ENCODE measurements at places on chromosomes 12 and 14.

- no peaks in the 10 kb centered on the region for H3K4me1 ChIP-seq
- DNase-seq, result no peak
- no peak within 1 kb of the TSS for H3K27ac ChIP-seq
- H3K27me3 ChIP-seq, result no peaks in the 10 kb centered on the region
- no peaks in the 10 kb centered on the region for H3K36me3 ChIP-seq
Observed at GRCh38 chr12:10171973-10172728, at the start of gene OLR1. Gene OLR1, minus strand, starts transcription at chr12:10172132. Its CDS starts 55 bp downstream, at chr12:10172077.

GRCh38 chr14:28407031-28407825 is 359.4 kb upstream of the FOXG1 start:
- no peaks in the 10 kb centered on the region for H3K27me3 ChIP-seq
- peak overlapping the region; percentile 1 for H3K27ac ChIP-seq
- no peak for DNase-seq
- peaks cover 17% of the 10 kb centered on the region for H3K4me1 ChIP-seq

DNA sequence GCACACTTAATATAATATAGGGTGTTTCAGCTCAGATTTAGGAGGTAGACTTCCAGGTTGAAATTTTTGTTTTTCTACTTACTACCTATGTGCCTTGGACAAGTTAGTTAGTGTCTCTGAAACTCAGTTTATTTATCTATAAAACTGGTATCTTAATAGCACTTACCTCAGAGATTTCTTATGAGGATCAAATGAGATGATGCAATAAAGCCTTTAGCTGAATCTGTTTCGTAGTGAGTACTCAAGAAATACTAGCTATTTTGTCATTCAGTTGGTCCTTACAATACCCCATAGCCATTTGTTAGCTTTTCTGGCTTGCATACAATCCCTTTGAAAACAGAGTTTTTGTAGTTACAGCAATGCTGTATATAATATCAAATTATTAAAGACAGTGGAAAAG is 497.0 kb downstream of the NRXN3 start:
- no peak for DNase-seq
- H3K27ac ChIP-seq, result no peak overlapping the region
- no peak overlapping the region for H3K4me3 ChIP-seq
- no peaks in the 10 kb centered on the region for H3K27me3 ChIP-seq
- no peaks in the 10 kb centered on the region for H3K36me3 ChIP-seq

DNA sequence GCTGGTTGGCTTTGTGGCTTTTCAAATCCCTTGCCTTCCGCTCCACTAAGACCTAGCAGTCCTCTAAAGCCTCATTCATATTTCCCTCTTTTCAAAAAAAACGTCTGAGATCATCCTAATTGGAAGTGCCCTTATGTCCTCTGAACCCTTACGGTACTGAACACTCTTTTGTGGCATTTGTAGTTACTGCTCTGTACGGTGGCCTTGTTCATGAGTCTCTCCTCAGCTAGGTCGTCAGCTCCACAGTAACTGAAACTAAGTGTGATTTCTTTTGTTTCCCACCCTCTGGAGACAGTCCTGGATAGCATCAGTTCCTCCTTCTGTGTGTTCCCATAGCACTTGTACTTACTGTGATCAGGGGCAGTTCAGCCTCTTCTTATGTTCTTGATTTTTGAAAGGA is 49.7 kb downstream of the DAAM1 start:
- H3K4me3 ChIP-seq, result no peak overlapping the region
- peaks cover 12% of the 10 kb centered on the region for H3K4me1 ChIP-seq
- peak overlapping the region; percentile 3 for H3K27ac ChIP-seq

- peak; percentile 26 for DNase-seq
- H3K4me3 ChIP-seq, result no peak overlapping the region
- no peaks in the 10 kb centered on the region for H3K36me3 ChIP-seq
- H3K4me1 ChIP-seq, result no peaks in the 10 kb centered on the region
Observed at GRCh38 chr12:109393437-109394345, 46.0 kb downstream of the MYO1H start.

- no peak overlapping the region for H3K4me3 ChIP-seq
- H3K27me3 ChIP-seq, result no peaks in the 10 kb centered on the region
- DNase-seq, result no peak
- H3K36me3 ChIP-seq, result peaks cover 7% of the 10 kb centered on the region
Observed at GRCh38 chr12:39852346-39852745, 232.7 kb upstream of the ABCD2 start.

- no peak for DNase-seq
- H3K27ac ChIP-seq, result no peak overlapping the region
- H3K4me1 ChIP-seq, result peaks cover 44% of the 10 kb centered on the region
- no peak overlapping the region for H3K4me3 ChIP-seq
- H3K27me3 ChIP-seq, result no peaks in the 10 kb centered on the region
Observed at GRCh38 chr12:106901276-106901675, 54.4 kb upstream of the TMEM263 start.

- no peak for DNase-seq
- H3K4me3 ChIP-seq, result no peak overlapping the region
- peaks cover 2% of the 10 kb centered on the region for H3K27me3 ChIP-seq
- H3K36me3 ChIP-seq, result no peaks in the 10 kb centered on the region
- peaks cover 2% of the 10 kb centered on the region for H3K4me1 ChIP-seq
Observed at GRCh38 chr14:101927859-101928258, 36.5 kb upstream of the DYNC1H1 start.

DNA sequence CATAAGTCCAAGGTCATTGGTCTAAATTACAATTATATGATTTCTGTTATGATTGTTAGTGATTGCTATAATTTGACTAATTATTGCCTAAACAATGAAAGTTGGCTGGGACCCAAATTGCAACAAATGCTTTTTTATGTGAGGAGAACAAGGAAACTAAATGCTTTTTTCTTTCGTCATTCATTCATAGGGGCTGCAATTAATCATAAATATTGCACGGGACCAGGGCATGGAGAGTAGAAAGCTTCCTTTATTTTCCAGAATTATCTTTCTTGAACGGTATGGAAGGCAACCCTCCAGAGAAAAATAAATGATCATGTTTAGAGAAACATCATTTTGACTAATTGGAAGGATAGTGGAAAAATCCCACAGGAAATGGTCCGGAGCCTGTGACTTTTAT is 32.6 kb upstream of the ARHGAP5 start:
- H3K27ac ChIP-seq, result no peak overlapping the region
- H3K27me3 ChIP-seq, result no peaks in the 10 kb centered on the region
- peaks cover 5% of the 10 kb centered on the region for H3K4me1 ChIP-seq

GRCh38 chr12:92675092-92675865 is 27.5 kb upstream of the PLEKHG7 start:
- no peaks in the 10 kb centered on the region for H3K36me3 ChIP-seq
- no peak for DNase-seq
- peaks cover 8% of the 10 kb centered on the region for H3K4me1 ChIP-seq
- H3K27me3 ChIP-seq, result no peaks in the 10 kb centered on the region
- H3K27ac ChIP-seq, result peak overlapping the region; percentile 6

DNA sequence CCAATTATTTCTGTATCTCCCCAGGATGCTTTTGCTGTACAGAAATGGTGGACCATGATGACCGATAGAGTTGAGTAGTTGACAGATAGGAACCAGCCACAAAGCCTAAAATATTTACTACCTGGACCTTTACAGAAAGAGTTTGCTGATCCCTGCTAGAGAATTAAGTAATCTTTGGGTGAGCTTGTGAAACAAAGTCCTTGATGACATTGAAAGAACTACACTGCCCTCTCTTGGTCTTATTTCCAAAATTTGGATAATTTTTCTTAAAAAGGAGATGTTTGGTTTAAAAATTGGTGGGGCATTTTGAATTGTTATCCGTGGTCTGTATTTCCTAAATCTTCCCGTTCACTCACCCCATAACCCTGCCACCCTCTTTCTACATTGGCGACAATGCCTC is 13.7 kb upstream of the TCTN1 start:
- DNase-seq, result no peak
- H3K36me3 ChIP-seq, result no peaks in the 10 kb centered on the region
- H3K27ac ChIP-seq, result no peak overlapping the region

DNA sequence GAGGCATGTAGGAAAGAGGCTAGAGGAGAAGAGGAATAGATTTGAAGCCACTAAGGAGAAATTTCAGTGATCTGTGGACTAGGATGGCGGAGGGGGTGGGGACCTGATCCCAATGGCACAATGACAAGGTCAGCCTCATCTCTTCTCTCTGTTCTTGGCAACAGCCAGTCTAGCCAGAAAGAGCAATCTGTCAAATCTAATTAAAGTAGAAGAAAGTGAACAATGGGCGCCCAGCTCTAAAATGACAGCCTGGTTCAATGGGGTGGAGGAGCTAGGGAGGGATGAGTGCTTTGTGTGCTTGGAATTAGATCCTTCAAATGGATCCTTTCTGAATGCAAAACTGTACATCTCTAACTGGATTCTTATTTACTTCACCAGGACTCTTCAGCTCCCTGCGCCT is 37.2 kb upstream of the TUBA1C start:
- H3K27ac ChIP-seq, result no peak overlapping the region
- no peaks in the 10 kb centered on the region for H3K36me3 ChIP-seq
- peaks cover 50% of the 10 kb centered on the region for H3K4me1 ChIP-seq
- H3K27me3 ChIP-seq, result no peaks in the 10 kb centered on the region
- peak overlapping the region; percentile 74 for H3K4me3 ChIP-seq

GRCh38 chr12:77339610-77340009 is 274.2 kb upstream of the E2F7 start:
- no peak overlapping the region for H3K4me3 ChIP-seq
- no peaks in the 10 kb centered on the region for H3K27me3 ChIP-seq
- peaks cover 28% of the 10 kb centered on the region for H3K4me1 ChIP-seq
- H3K27ac ChIP-seq, result no peak overlapping the region

DNA sequence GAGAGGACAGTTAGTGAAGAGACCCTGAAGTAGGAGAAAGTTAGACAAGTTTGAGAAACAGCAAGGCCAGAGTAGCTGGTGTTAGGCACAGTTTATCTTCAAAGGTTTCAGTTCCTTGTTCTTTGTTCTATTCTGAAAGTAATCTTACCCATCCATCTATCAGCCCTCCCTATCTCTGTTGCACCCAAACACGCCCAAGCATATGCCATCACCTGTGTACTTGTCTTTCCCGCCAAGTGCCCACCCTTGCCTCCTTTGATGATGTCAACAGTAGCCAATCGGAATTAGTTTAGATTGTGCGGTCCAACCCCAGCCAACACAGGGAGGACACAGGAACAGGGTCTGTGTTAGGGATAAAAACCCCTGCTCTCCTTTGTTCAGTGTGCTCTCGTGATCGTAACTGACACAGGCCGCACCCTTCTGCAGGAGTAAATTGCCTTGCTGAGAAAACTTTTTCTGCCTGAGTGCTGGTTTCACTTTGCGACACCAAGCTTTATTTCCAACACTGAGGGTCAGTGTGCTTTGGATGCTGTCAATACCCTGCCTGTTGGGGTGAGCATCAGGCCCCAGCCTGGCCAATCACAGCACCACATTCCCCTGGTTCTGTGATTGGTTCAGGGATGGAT is 4.7 kb upstream of the TMEM229B start:
- no peaks in the 10 kb centered on the region for H3K27me3 ChIP-seq
- H3K27ac ChIP-seq, result no peak overlapping the region
- no peak for DNase-seq
- H3K4me1 ChIP-seq, result no peaks in the 10 kb centered on the region
- no peak overlapping the region for H3K4me3 ChIP-seq

DNA sequence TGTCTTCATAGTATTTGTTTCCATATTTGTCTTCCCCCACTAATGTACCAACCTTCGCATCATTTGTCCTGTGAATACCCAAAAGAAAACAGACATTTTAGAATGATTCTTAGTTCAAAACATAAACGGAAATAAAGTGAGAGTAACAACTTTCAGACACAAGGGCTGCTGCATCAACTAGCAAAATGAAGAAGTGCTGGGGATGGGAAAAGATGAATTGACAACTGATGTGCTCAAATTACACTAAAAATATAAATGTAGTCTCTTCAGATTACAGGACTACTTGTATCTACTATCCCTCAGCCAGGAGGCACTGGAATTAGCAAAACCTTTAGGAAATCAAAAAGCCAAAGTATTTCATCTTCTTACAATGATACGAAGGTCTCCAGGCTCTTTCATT is 743 bp downstream of the NDUFA12 start:
- H3K27me3 ChIP-seq, result no peaks in the 10 kb centered on the region
- H3K4me3 ChIP-seq, result peak overlapping the region; percentile 98
- peaks cover 29% of the 10 kb centered on the region for H3K4me1 ChIP-seq
- peaks cover 11% of the 10 kb centered on the region for H3K36me3 ChIP-seq

DNA sequence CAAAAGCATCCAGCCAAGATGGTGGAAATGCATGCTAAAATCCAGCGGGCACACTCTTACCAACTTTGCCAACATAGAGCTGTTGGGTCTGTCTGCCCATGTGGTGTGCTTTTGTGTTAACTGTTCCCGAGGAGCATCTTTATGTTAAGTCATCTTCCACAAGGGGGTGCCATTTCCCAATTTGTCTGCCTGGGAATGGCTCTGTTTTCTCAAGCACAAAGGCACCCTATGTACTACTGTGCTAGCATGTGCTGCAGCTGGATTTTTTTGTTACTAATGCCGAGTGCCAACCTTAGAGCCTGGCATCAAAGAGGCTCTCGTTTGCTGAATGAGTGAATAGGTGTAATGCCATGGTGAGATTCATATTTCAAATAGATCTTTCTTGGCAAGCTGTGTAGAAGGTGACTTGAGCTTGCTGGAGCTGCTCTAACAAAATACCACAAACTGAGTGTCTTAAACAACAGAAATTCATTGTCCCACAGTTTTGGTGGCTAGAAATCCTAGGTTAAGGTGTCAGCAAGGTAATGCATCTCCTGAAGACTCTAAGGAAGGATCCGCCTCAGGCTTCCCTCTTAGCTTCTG is 74.3 kb downstream of the TRHDE start:
- peak; percentile 84 for DNase-seq

DNA sequence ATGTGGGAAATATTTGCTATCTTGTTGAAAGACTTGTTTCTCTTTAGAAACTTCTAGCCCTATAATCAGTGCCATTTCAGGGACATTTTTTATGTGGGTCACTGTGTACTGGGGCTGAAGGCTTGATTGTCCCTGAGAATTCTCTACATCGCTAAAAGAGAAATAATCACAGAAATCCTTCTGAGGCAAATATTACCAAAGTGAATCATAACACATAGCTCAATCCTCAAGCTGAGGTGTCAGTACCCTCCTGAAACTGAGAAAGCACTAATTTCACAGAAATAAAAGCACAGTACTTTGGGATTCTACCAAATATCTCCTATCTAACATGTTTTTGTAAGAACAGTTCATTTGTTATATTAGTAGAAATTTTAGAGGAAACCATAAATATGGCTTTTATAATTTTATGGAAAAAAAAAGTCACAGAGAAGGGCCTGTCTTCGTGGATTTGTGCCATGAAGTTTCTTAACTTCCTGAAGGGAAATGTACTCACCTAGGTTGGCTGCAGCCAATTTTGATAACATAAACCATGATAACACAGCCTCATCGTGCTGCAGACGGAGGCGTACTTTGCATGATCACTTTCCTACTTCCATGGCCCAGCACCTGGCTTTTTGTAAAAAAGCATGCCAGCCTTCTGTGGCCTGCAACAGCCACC is 163.7 kb upstream of the HIF1A start:
- H3K4me3 ChIP-seq, result no peak overlapping the region
- DNase-seq, result no peak
- no peaks in the 10 kb centered on the region for H3K27me3 ChIP-seq
- H3K36me3 ChIP-seq, result no peaks in the 10 kb centered on the region
